ENCODE measurements at places on chromosomes 7 and 10. TPM values are rescaled to one million over a fixed set of nuclear protein-coding genes. Genes with fewer than 3 reads are reported as not detected.
A peak's percentile ranks its signal among the peaks of the same experiment; 100 is the strongest.

DNA sequence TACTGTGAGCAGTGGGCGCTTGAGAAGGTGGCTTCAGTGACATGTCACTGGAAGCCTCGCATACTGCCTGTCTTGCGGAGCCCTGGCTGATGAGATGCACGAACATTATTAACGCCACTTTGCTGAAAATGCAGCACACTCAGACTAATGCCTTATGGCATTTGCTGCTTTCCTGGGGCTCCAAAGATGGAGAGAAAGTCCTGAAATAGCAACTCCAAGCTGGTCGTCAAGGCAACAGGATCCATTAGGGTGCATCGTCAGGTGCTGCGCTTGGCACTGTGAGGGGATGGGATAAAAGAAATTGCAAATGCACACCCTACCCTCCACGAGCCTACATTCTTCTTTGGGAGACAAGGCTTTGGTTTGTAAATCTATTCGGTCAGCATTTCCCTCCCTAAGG, 592.5 kb downstream of the TYW1 start:
- DNase-seq, result peak; percentile 50

Gene PTPRZ1
- 180 TPM for total RNA-seq

Gene CTBP2
- total RNA-seq, result 57.7 TPM

Gene DPP6
- 52.4 TPM for total RNA-seq

GRCh38 chr7:29340696-29341095, 146.1 kb downstream of the CHN2 start:
- no peak for DNase-seq

- DNase-seq, result no peak
Observed at GRCh38 chr10:96846395-96846794, 14.3 kb downstream of the LCOR start.

Gene RARRES2
- 4.1 TPM for total RNA-seq

Gene TMEM213
- not detected for total RNA-seq

Gene UCN3
- total RNA-seq, result 0.27 TPM

Gene CYP26C1
- 9.5 TPM for total RNA-seq

DNA sequence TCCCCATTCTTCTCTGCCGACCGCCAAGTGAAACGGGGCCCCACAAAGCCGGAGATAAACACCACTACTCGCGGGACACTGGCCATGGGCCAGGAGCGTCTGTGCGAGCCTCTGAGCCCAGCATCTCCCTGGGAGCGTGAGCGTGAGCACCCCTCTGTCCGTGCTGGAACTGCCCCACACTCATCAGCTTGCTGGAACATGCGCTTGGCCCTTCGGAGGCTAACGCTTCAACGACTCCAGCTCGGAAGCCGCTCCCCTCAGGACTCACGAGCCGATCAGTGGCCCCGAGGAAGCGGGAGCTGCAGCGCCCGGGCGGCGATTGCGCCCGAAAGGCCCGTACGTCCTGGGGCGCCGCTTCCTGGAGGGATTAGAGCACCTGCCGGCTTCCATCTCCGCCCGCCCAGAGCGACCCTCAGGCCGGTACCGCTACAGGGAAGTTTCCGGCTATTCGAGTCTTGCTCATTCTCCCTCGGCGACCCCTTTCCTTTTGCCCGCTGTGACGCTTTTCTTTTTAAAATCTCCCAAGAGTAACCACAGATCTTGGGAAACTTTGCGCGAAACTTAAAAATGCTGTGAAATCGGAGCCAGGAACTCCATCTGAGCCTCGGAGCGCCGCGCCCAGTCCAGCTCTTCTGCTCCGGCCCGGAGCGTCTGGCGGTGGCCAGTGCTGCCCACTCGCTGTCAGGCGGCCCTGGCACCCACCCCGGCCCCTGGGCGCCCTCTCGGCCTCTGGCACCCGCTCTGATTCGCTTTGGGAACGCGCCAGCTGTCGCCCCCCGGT, 1.0 kb downstream of the TLL2 start:
- no peak for DNase-seq

Gene NPFFR1
- total RNA-seq, result 0.54 TPM

- no peak for DNase-seq
Observed at GRCh38 chr7:84085147-84085546, 109.4 kb downstream of the SEMA3A start.

- DNase-seq, result no peak
Observed at GRCh38 chr10:63094405-63094804, 38.7 kb upstream of the NRBF2 start.

DNA sequence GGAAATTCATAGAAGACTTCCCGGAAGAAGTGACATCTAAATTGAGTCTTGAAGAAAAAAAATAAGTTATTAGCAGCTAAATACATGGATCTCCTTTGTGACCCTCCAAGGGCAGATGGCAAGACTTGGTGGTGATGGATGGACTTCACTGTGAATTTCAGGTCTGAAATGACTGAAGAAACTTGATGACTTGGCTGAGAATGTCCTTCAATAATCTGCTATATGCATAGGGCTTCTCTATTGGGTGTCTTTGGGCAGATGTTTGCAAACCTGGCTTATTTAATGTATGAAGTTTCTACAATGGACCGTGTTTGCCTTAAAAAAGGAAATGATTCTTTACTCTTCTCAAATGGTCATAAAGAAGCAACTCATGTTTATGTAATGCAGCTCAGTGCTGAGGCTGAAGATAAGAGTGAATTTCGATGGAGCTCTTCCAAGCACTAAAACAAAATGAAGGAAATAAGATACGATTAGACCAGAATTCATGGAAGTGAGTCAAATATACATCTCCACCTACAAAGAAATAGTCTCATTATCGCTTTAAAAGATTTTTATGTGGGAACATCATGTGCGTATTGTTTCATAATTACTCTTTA, 116.6 kb upstream of the WDR11 start:
- no peak for DNase-seq

- DNase-seq, result no peak
Observed at GRCh38 chr7:116365797-116366196, 133.7 kb upstream of the CAV2 start.

- DNase-seq, result no peak
Observed at GRCh38 chr7:158024881-158025280, 562.7 kb downstream of the PTPRN2 start.

- no peak for DNase-seq
Observed at GRCh38 chr7:22074897-22075296, 129.2 kb upstream of the CDCA7L start.

Gene ARHGAP22
- 7.7 TPM for total RNA-seq

- DNase-seq, result no peak
Observed at GRCh38 chr7:44764081-44764480, 15.4 kb downstream of the ZMIZ2 start.

DNA sequence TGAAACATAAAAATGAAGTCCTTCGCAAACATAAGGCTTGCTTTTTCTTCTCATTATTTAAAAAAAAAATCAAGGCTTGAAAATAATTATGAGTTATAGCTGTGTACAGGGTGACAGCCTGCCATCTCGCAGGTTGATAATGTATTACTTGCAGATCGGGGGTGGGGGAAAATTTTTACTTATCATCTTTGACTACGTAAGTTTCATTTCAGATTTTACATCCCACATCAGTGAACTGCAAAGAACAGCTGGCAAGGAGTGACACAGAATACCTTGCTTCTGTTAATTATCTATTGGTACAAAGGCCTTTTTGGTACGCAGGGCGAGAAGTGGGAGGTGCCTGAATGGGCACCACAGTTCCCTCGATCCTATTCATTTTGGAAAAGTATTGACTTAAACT, 59.0 kb downstream of the INSYN2A start:
- DNase-seq, result no peak

DNA sequence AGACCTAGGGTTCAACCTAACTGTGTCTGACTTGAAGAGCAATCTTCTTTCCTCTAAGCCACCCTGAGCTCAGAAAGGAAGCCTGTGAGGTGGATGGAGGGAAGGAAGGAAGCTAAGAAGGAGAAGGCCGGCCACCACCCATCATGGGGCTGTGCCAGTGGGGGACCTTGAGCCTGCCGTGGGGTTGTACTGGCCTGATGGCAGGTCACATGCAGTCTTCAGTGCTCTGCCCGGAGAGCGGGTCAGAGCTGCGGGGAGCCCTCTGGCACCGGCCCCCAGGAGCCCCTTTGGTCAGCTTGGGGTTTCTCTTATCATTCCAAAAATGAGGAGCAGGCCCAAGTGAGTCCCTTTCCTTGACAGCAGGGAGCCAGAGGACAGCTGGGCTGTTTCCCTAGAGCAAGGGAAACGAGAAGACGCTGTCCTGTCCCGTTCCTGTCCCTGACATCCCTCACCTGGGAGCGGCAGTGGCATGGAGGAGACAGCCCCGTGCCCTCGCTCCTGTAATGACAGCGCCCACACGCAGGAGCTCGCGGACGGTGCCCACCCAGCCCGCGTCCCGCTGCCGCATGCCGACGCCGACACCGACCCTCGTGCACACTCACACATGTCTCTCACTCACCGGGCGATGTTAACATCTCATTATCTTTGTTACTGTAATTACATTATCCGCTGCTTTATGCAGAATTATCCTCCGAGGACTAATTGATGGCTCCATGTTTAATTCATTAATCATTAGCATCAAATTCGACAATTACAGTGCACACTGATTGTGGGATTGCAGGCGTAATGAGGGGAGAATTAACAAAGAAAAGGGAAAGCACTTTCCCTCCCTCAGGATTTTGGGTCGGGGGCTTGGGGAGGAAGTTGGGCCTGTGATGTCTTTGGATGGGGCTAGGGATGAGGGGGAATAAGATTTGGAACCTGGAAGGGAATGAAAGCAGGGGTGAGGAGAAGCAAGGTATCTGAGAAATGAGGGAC, 31.3 kb downstream of the GBX1 start:
- no peak for DNase-seq

Gene FFAR4
- total RNA-seq, result 0.18 TPM

Gene ATOH7
- 1.5 TPM for total RNA-seq

DNA sequence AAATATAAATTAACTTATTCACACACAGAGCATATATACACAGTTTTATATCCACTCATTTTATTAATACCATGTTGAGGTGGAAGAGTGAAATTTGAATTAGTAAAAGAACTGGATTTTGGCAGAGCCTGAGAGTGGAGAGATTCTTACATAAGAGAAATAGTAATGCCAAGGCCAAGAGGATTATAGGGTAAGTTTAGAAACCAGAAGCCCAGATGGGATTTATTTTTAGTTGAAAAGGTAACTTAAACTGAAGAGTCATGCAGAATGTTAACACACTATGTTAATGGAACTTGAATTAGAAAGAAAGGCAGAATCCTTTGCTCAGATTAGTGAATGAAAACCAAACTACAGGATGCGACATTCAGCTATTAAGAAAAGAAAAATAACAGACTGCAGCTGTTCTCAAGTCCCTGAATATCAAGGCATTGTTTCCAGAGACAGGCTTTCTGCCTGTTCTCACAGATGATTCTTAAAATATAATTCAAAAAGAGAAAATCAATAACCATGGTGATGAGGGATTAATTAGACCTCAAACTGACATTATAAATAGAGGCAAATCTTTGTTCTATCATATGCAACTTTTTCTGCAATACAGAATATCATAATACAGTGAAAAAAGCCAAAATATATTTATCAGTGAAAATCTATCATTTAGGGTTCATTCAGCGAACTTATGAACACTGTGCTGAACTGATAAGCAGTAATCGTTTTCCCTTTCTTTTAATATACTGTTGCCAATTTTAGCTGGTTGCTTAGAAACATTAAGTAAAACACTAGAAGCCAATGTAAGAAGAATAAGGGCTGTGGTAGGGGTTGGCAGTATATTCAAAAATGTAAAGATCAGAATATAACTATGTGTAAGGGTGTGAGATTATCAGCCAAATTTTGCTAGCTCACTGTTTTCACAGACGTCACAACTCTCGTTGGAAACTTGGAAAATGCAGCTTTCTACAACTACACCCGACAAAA, 34.4 kb downstream of the HECTD2 start:
- no peak for DNase-seq

DNA sequence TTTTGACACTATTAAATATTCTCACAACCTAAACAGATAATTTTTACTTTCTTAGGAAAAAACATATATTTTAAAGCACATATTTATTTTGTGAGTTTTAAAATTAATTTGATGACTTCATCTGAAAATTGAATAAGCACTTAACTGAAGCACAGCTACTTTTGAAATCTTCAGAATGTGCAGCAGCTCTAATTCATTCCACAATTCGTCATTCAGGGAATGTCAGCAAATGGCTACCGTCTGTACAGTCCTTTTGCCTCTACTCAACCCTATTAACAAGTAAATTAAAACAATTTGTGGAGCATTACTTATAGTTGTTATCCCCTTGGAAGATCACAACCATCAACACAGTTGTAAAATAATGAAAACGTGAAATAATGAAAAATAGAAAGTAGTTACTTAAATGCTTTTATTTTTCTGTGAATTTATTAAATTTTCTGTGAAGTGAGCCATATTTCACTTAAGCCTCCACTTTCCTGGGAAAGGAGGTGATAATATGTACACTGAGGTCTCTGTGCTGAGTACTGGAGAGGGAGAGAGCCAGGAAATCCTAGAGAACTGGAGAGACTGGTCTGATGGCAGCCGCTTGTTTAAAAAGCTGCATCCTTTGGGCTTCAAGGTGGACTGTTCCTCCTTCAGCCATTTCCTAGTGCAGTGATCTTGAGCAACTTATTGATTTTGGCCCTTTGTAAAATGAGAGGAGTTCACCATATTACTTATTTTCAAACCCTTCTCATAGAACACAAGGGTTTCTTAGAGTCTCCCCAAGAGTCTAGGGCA, 70.6 kb downstream of the REEP3 start:
- DNase-seq, result no peak

Gene FIS1
- total RNA-seq, result 45.4 TPM

Gene RAPGEF5
- total RNA-seq, result 65.8 TPM

- no peak for DNase-seq
Observed at GRCh38 chr10:96270571-96270970, 798 bp downstream of the BLNK start.

- no peak for DNase-seq
Observed at GRCh38 chr10:35570397-35570796, 34.7 kb upstream of the GJD4 start.

DNA sequence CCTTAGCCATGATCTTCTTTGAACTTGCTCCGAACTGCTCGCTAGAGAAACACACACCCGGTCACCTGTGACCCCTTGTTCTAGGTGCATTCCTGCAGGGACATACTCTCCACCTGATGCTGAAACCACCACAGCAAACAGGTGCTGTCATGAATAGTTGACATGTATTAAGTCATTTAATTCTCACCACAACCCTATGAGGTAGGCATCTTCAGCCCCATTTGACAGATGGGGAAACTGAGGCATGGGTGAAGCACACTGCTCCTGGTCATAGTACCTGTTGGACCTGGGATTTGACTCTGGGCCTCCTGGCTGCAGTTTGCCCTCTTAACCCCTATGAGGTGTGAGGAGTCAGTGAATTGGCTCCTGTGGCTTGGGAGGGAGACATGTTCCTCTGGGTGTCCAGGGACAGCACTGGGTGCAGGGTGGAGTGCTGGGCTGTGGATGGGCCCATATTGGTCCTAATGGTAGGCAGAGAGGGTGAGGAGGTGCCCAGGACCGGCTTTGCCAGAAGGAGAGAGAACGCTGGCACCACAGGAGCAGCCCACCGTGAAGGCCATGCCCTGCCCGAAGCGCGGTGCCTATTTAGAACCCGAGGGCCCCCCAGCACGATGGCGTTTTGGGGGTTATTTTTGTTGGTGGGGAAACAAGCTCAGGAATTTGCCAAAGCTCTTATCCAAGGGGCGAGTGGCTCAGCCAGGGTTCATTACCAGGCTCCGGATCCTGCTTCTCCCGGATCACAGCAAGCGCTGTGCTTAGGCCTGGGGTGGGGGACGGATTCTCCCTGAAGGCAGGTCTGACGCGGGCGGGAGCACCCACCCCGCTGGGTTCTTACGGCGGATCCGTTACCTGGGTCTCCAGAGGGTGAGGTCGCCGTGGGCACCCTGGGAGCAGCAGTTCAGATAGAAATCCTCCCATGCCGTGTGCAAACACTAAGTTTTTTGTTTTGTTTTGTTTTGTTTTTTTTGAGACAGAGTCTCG, 52.3 kb downstream of the GLRX3 start:
- DNase-seq, result no peak

Measured in cerebellum (tissue), 4 donors.